A375 (cell line): ENCODE measurements at places on chromosomes 3 and 15. TPM values are rescaled to one million over a fixed set of nuclear protein-coding genes. Genes with fewer than 3 reads are reported as not detected.

The KCNMB3 gene
- 1.1 TPM in 2 replicates for total RNA-seq

The COL6A6 gene
- total RNA-seq: not detected in 2 replicates

The SH2D7 gene
- not detected in 2 replicates for total RNA-seq

The CLDN18 gene
- total RNA-seq: not detected in 2 replicates

The WDR93 gene
- total RNA-seq: 0.05 TPM in 1 of 2 replicates, not detected in the other

The BFSP2 gene
- total RNA-seq: 0.27 TPM in 1 of 2 replicates, not detected in the other

The HIGD2B gene
- 0.11 TPM in 1 of 2 replicates, not detected in the other for total RNA-seq

The CCDC13 gene
- 0.08 and 2.5 TPM in 2 replicates for total RNA-seq

The CHRFAM7A gene
- total RNA-seq: 2.3 and 6.8 TPM in 2 replicates

The PARL gene
- total RNA-seq: 31.1 and 42.9 TPM in 2 replicates

The XCR1 gene
- not detected in 2 replicates for total RNA-seq

The CLDN11 gene
- 0.19 TPM in 1 of 2 replicates, not detected in the other for total RNA-seq

The AADACL2 gene
- total RNA-seq: not detected in 2 replicates

The CCR4 gene
- not detected in 2 replicates for total RNA-seq

The CNOT10 gene
- total RNA-seq: 48.0 and 50.5 TPM in 2 replicates

The C3orf22 gene
- total RNA-seq: not detected in 2 replicates

The LRRC28 gene
- 13.0 and 15.9 TPM in 2 replicates for total RNA-seq

The C3orf70 gene
- 1.3 and 1.9 TPM in 2 replicates for total RNA-seq

The LINGO1 gene
- not detected in 2 replicates for total RNA-seq

The ARID3B gene
- total RNA-seq: 3.9 and 5.7 TPM in 2 replicates

The AZI2 gene
- total RNA-seq: 50.6 and 54.1 TPM in 2 replicates

The ITGA11 gene
- total RNA-seq: 1.2 and 2.6 TPM in 2 replicates

The TADA3 gene
- total RNA-seq: 107 and 109 TPM in 2 replicates

The KLF15 gene
- 5.8 and 8.3 TPM in 2 replicates for total RNA-seq

The LRRC34 gene
- total RNA-seq: not detected in 2 replicates

The ARHGEF26 gene
- 3.9 and 5.5 TPM in 2 replicates for total RNA-seq

The GOLGA8M gene
- total RNA-seq: 0.08 TPM in 1 of 2 replicates, not detected in the other

The ANKRD63 gene
- 0.34 and 0.37 TPM in 2 replicates for total RNA-seq

The CCR8 gene
- total RNA-seq: not detected in 2 replicates

The KPNA1 gene
- 22.9 and 24.0 TPM in 2 replicates for total RNA-seq

The EOMES gene
- total RNA-seq: 0.11 and 0.50 TPM in 2 replicates

The SEMA5B gene
- total RNA-seq: not detected in 2 replicates

The SI gene
- not detected in 2 replicates for total RNA-seq

The KLHL24 gene
- 15.1 and 18.3 TPM in 2 replicates for total RNA-seq

The GOLGA8Q gene
- total RNA-seq: not detected in 2 replicates

The RASGRP1 gene
- 0.42 TPM in 1 of 2 replicates, not detected in the other for total RNA-seq

The GOLGA6A gene
- total RNA-seq: 2.4 TPM in 1 of 2 replicates, not detected in the other

The ACTRT3 gene
- 0.72 and 2.0 TPM in 2 replicates for total RNA-seq

The NEK10 gene
- total RNA-seq: 1.1 and 1.9 TPM in 2 replicates

The TMEM212 gene
- total RNA-seq: 0.13 TPM in 1 of 2 replicates, not detected in the other

The RARB gene
- total RNA-seq: 0.80 and 0.94 TPM in 2 replicates

The FAM240A gene
- total RNA-seq: not detected in 2 replicates

The ATP11B gene
- total RNA-seq: 60.2 and 66.1 TPM in 2 replicates

The PGBD4 gene
- total RNA-seq: 2.3 TPM in 2 replicates

The CNTN3 gene
- 1.3 and 1.7 TPM in 2 replicates for total RNA-seq
